Activated naive CD4-positive, alpha-beta T cell treated with anti-CD3 and anti-CD28 coated beads for 36 hours (primary cell): ENCODE measurements at places on chromosomes 13 and 19. TPM values are rescaled to one million over a fixed set of nuclear protein-coding genes. Genes with fewer than 3 reads are reported as not detected.

CACNA1A gene
- 0.33 TPM for total RNA-seq

CACNG8 gene
- not detected for total RNA-seq

PSG1 gene
- not detected for total RNA-seq

ZNF562 gene
- 21.9 TPM for total RNA-seq

LGI4 gene
- total RNA-seq = 1.1 TPM

HRC gene
- not detected for total RNA-seq

WASF3 gene
- not detected for total RNA-seq

ZNF83 gene
- 23.9 TPM for total RNA-seq

CBLC gene
- total RNA-seq = not detected

ERFL gene
- 0.99 TPM for total RNA-seq

MED4 gene
- total RNA-seq = 50.1 TPM

GPR18 gene
- 2.4 TPM for total RNA-seq

MAG gene
- total RNA-seq = 0.19 TPM

SLC7A10 gene
- not detected for total RNA-seq

MISP gene
- total RNA-seq = not detected

CGB5 gene
- not detected for total RNA-seq

LRRC63 gene
- 0.32 TPM for total RNA-seq

MYO16 gene
- not detected for total RNA-seq

WDR87 gene
- total RNA-seq = not detected

KL gene
- 0.36 TPM for total RNA-seq

LYPD3 gene
- total RNA-seq = 1.5 TPM

ZNF491 gene
- 1.2 TPM for total RNA-seq

NKG7 gene
- 17.5 TPM for total RNA-seq

N4BP2L2 gene
- total RNA-seq = 82.3 TPM

NUP62 gene
- total RNA-seq = 89.2 TPM

ACP7 gene
- total RNA-seq = not detected

PIBF1 gene
- total RNA-seq = 23.5 TPM

KLK12 gene
- total RNA-seq = not detected

NBEA gene
- total RNA-seq = 0.26 TPM

PSG11 gene
- total RNA-seq = not detected

ACER1 gene
- total RNA-seq = not detected

C2CD4C gene
- 0.12 TPM for total RNA-seq

ZNF442 gene
- 1.7 TPM for total RNA-seq

ZNF554 gene
- 1.2 TPM for total RNA-seq

PLPPR3 gene
- total RNA-seq = not detected

FUT1 gene
- 0.07 TPM for total RNA-seq

ATP12A gene
- total RNA-seq = 0.05 TPM

MARCHF2 gene
- 10.3 TPM for total RNA-seq

CCDC159 gene
- 15.2 TPM for total RNA-seq

JSRP1 gene
- 0.81 TPM for total RNA-seq

SERPINE3 gene
- total RNA-seq = not detected

OR4F17 gene
- total RNA-seq = not detected

CYP2A7 gene
- not detected for total RNA-seq

ZNF799 gene
- total RNA-seq = 3.6 TPM

GPC5 gene
- total RNA-seq = 0.38 TPM

ELSPBP1 gene
- not detected for total RNA-seq

MUC16 gene
- not detected for total RNA-seq

SLC8A2 gene
- not detected for total RNA-seq
